ENCODE measurements at places on chromosomes 6 and 20.

DNA sequence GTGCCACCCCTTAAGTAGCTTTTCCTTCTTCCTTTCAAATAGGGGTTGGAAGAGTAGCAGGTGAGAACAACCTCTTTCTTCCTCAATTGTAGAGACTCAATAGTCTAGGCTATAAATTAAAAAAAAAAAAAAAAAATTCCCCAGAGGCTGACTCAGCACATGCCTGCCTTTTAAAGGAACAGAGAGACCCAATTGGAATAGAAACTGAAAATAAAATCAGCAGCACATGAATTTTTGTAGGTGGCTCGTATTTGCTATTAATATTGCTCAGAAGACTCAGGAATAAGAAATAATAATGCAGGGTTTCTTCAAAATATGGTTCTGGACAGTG, 19.3 kb downstream of the TOP1 start:
- DNase-seq, result peak; percentile 51

DNA sequence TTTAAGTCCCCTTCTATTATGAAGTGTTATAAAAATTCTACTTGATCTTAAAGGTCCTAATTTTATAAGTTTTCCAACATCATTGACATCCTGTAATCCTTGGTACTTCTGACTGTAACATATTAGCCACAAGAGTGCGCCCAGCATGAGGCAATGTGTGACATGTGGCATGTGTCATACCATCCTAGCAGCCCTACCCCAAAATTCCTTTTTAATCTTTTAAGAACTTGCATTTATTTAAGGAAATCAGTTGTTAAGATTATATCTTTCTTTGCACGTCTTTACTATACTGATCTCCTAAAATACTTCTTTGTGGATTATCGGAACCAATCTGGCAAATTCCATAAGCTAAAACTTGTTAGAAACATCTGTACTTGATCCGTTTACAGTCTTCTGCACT, 167.1 kb upstream of the SLC24A3 start:
- DNase-seq, result no peak

DNA sequence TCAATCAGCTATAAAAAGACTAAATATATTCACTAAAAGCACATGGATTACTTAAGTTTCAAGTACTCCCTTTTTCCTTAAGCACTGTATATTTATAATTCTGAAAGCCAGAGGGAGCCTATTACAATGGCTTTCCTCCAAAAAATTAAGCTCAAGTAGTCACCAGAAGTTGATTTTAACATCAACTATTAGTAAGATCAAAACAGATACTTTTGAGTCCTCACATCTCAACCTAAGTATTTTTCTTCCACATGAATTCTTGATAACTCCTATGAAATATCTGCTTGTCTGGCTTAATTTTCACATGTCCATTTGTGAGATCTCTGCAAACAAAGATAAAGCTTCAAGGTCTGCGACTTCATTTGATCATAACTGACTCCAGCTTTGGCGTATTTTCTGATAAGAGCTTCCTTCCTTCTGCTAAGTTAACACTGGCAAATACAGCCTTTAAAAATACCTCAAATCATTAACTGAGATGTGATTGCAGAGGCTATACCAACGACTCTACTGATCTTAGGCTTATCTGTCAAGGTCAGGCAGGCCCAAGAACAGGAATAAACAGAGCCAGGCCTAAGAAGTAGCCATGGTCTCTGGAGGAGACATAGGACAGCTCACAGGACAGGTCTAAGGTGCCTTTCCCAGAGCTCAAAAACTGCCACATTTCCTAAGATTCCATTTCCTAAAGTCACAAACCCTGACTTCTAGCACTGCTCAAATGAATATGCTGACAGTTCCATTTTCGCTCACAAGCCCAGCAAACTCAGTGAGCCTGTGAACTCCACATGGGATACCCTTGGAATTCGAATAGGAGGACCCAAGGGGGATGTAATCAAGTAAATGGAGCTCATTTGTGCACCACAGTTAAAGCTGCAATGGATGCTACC, 10.0 kb downstream of the SNX5 start:
- DNase-seq, result peak; percentile 71

GRCh38 chr6:14706378-14706929, 539.4 kb upstream of the JARID2 start:
- DNase-seq, result peak; percentile 100

DNA sequence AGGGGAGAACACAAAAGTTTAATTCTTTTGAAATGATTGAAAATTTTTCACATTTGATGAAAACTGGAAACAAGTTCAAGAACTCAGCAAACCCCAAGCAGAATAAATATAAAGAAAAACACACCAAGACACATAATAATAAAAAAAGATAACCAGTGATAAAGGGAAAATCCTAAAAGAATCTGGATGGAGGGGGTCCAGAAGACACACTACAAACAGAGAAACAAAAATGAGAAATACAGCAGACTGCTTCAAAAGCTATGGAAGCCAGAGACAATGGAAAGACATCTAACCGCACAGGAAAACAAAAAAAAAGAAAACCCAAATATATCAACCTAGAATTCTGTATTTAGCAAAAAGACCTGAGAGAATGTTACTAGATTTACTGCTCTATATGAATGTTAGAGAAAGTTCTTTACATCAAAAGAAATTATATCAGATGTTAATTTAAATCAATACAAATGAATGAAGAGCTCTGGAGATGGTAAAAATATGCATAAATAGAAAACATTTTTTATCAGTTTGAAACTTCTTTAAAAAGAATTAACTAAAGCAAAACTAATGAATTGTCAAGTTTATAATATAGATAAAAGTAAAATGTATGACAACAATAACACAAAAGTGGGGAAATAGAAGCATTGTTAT, 310.7 kb upstream of the PREP start:
- DNase-seq, result no peak

DNA sequence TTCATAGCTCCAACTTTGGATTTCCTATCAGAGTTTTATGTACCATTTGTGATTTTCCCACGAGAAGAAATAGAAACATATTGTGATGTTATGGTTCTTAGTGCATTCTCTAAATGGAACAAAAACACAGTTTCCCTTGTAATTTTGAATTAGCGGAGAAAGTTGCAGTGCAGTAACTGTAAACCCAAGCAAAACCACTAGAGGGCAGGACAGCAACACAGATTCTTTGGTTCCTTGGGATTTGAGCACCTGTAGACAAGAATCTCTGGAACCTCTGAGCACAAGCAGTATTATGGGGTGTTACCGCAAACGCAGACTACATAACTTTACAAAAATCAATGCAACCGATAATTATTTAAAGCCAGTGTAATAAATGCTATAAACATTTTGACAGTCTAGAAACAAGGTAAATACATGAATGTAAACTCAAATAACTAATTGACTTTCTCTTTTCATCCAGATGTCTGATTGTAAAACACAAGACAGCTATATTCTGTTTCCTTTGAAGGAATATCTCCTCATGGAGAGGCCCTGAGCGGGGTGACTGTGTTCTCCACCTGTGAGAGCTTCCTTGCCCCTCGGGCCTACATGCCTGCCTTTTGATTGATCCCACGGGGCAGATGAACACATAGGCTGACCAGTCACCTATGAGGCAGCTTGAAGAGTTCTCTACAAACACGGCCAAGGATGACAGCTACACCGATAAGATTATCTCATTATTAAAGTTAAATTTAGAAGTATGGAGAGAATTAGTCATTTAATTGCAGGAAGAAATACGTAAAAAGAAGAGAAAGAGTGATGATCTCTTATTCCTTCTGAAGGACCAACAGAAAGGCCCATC, 67.5 kb upstream of the COL21A1 start:
- DNase-seq, result peak; percentile 38
